ENCODE measurements at places on chromosomes 1 and 21.

- DNase-seq = no peak
Measured at GRCh38 chr1:34236089-34236488, 59.4 kb downstream of the C1orf94 start.

DNA sequence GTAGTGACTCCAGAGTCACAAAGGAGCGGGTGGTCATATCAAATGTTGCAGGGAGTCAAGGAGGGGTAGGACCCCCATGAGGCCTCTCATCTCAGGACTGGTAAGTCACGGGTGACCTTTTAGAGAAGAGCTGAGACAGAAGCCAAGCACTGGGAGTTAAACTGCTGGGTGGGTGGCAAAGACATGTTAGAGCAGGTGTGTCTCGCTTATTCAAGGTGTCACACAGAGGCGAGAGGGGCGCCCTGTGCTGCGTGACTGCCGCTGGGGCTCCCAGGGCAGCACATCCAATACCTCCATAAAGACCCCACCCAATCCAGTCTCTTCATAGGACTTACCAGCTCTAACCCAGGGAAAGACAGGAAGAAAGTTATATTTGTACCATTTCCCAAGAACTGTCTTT, 15.2 kb downstream of the CASQ2 start:
- DNase-seq = no peak

- no peak for DNase-seq
Measured at GRCh38 chr1:61054601-61054993, 27.8 kb upstream of the NFIA start.

DNA sequence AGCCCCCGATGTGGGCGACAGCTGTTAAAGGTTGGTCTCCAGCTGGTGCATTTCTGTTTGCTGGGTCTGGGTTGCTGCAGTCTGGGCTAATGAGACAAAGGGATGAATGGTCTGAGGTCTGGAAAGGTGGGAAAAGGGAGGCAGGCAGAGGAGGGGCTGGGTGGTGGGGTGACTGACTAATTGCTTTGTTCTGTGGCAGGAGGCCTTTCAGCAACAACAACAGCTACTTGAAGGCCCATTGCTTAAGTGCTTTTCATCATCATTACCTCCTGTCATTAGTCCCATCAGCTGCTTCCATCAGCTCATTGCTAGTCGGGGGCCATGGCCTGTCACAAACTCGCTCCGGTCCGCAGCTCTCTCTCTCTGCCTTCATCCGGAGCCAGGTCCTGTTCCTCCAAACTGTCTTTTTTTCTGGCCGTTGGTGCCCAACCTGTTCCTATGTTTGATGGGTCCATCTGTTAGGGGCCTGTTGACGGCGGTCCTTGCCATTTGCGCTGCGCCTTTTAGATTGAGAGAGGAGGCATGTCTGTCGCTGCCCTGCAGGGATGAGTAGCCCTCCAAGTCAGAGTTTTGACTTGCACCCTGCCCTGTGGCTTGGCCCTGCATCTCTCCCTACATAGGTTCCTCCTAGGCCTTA, 105.6 kb upstream of the PLXNA2 start:
- DNase-seq = peak; percentile 38

GRCh38 chr1:228060458-228061190, 21.9 kb upstream of the ARF1 start:
- DNase-seq = no peak

- no peak for DNase-seq
Measured at GRCh38 chr1:1599030-1599934, 653 bp downstream of the FNDC10 start.

GRCh38 chr1:164137273-164137925, 421.6 kb upstream of the PBX1 start:
- DNase-seq = no peak

GRCh38 chr1:178530502-178530901, 17.6 kb downstream of the TEX35 start:
- DNase-seq = no peak

DNA sequence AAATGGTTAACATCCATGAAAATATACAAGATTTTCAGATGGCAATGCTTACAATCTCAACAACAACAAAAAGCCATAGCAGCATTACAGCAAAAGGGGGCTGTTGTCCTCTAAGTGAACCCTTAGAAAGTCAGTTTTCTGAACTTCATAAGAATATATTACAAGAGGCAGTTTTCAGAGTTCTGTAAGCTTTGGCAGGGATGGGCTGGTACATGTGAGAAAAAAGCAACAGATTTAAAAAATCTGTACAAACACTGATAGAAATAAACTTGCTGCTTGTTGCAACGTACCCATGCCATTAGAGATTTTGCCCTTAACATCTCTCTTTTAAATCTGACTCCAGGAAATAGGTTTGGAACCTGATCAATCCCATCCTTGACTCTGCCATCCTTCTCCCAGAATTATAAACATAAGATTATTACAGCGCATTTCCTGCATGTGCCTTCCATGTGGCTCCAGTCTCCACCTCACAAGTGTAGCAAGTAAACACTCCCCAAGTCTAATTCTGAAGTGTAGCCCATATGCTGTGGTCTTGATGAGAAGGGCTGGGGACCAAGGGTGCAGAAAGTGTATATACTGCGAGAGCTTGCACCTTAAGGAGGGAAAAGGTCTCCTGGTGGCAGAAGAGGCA, 101.4 kb upstream of the TSPAN2 start:
- DNase-seq = no peak

- DNase-seq = no peak
Measured at GRCh38 chr1:73673971-73674370, 524.0 kb downstream of the LRRIQ3 start.

DNA sequence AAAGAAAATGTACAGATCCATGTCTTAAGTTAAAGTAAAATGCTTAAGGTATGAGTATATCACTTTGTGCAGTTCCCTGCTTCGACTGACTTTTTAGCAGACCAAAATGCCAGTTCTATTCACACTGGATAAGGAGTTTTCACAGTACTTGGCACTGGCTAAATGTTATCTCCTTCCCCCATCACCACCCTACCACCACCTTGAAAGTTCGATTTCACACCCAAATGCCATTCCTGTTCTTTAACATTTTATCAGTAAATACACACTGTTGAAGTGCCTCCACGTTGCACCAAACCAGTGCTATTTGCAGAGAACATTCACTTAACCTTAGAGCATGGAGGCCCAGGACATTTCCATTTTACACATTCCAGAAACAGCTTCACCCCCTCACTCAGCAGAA, 100.0 kb downstream of the URB2 start:
- DNase-seq = no peak

- DNase-seq = peak; percentile 40
Measured at GRCh38 chr1:37056325-37056724, 22.0 kb upstream of the GRIK3 start.

DNA sequence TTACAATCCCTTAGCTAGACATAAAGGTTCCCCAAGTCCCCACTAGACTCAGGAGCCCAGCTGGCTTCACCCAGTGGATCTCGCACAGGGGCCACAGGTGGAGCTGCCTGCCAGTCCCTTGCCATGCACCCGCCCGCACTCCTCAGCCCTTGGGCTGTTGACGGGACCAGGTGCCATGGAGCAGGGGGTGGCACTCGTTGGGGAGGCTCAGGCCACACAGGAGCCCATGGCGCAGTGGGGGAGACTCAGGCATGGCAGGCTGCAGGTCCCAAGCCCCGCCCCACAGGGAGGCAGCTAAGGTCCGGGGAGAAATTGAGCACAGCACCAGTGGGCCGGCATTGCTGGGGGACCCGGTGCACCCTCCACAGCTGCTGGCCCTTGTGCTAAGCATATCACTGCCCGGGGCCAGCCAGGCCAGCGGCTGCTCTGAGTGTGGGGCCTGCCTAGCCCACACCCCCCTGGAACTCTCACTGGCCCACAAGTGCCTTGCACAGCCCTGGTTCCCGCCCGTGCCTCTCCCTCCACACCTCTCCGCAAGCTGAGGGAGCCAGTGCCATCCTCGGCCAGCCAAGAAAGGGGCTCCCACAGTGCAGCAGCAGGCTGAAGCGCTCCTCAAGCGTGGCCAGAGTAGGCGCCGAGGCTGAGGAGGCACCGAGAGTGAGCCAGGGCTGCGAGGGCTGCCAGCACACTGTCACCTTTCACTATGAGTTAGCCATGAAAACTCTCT, 117.8 kb downstream of the LIPI start:
- no peak for DNase-seq

DNA sequence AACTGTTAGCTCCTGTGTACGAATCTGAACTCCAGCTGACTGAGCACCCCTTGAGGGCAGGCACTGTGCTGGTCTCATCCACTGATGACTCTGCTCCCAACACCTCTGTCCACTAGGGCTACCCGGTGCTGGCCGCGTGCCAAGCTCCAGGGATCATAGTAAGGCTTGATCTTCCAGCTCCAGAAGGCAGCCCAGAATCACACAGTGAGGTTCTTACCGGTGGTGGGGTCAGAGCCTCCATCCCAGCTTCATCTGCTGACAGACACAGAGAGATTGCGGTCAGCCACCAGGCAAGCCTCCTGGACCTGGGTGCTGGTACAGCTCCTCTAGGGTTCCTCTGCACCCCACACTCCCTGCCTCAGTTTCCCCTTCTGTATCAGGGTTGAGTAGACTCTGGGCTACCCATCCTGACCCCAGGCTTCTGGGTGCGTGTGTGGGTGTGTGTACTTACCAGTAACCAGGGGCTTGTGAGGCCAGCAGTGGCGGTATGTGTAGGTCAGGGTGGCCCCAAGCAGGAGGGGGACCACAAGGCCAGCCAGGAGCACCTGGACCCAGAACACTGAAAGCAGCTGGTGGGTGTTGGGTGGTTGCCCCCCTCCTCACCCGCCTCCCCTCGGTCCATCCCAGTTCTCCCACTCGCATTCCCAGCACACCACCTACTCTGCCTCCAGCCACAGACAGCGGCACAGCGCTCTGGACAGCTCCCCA, 3.4 kb downstream of the TNFRSF25 start:
- no peak for DNase-seq

GRCh38 chr1:200774735-200775444, 36.2 kb downstream of the CAMSAP2 start:
- DNase-seq = no peak

DNA sequence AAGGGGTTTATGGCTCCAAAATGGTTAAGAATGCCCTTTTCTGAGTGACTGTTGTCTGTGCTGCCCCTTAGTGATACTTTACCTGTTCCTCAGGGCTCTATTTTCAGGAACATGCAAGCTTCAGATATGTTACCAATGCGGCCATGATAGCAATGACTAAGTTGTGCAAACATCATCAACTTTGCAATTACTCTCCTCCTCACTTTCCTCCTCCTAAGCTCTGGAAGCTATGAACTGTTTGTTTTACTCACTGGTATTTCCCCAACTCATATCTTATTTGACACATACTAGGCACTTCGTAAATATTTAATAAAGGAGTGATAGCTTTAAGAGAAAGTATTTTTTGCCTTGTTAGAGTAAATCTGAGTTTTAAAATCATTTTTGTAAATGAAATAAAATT, 53.8 kb downstream of the RWDD3 start:
- DNase-seq = no peak

DNA sequence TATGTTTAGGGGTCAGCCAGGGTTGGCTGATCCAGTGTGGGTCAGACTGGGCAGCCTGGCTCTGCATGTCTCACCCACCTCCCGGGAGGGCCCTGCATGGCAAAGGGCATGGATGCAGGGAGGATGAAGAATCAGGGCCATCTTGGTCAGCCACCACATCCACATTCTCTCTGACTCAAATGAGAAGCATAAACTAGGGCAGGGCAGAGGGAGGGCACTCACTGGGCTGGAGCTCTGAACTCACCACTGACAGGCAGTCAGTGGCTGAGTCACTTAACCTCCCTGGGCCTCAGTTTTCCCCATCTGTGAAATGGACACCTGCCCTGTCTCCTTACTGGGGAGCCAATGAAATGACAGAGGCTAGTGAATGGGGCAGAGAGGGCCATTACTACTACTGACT, 4.3 kb upstream of the CELA2A start:
- DNase-seq = no peak

DNA sequence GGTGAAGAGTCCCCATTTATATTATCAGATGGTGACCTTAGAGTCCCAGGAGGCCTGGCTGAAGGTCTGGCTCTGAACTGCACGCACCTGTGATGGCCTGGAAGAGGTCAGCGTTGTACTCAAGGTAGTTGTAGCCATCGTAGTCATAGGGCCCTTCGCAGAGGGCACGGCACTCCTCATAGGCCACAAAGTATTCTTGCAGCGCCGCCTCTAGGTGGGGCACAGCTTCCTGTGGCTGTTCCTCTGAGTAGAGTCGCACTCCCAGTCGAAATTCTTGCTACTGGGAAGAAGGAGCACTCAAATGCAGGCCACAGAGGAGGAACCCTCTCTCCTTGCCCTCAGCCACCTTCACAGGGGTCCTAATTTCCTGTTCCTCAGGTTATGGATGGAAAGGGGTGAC, 7.7 kb downstream of the P3H1 start:
- no peak for DNase-seq

- DNase-seq = no peak
Measured at GRCh38 chr1:94989398-94989797, 62.5 kb upstream of the CNN3 start.

DNA sequence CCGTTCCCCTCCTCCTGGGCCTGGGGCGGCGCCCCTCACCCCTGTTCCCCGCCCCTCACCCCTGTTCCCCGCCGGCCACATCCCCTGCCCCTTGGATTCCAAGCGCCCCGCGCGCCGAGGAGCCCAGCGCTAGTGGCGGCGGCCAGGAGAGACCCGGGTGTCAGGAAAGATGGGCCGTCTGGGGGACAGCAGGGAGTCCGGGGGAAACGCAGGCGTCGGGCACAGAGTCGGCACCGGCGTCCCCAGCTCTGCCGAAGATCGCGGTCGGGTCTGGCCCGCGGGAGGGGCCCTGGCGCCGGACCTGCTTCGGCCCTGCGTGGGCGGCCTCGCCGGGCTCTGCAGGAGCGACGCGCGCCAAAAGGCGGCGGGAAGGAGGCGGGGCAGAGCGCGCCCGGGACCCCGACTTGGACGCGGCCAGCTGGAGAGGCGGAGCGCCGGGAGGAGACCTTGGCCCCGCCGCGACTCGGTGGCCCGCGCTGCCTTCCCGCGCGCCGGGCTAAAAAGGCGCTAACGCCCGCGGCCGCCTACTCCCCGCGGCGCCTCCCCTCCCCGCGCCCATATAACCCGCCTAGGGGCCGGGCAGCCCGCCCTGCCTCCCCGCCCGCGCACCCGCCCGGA, at the start of gene TP73:
Gene TP73, plus strand, starts transcription at position 587 of the 618 bp plus-strand sequence. CDS start 29,850 bp downstream, outside the sequence.
- no peak for DNase-seq
